ENCODE measurements at places on chromosomes 12 and 14.

DNA sequence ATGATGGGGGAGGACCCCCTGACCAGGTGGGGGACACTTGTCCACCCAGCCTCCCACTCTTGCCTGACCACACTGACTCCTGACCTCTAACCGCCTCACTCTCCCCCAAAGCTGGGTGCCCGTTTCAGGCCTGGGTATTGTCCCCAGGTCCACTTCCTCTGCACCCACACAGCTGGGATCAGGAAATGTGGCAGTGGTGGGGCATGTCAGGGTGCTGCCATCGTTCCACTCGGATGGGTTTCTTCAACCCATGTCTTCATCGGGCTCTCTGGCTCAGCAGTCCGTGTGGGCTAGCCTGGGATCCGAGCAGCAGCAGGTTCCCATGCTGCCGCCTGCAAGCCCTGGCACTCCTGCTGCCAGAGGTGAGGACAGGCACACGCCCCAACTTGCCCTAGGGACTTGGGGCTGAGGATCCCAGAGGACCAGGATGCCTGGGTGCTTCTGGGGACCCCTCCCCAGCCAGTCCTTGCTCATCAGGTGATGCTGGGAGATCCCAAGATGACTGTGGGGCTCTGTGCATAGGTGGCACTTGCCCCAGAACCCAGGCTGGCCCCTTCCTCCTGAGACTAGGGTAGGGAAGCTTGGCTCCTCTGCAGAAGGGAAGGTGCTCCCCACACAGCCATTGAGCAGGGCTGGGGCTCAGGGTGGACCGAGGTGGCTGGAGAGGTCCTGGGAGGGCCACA lies 2.9 kb upstream of the CLBA1 start:
- no peak for DNase-seq

DNA sequence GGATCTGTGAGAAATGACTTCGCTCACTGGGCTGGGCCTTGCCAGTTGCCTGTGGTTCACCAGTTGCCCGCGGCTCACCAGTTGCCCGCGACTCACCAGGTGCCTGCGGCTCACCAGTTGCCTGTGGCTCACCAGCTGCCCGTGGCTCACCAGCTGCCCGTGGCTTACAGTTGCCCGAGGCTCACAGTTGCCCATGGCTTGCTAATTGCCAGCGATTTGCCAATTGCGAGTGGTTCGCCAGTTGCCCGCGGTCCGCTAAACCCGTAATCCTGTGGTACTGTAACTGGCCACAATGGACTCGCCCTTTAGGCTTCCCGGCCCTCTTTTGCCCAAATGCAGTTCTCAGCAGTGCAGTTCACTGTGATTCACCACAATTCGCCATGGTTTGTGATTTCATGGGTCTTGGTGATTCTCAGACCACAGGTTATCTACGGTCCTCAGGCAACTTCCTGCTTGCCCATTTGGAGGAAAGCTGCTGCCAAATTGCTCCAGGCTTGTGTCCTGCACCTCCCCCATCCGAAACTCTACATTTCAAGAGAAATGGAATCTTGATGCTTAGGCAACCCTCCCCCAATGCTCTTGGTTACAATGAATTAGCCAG lies 15.0 kb upstream of the MEG3 start:
- DNase-seq, result no peak

DNA sequence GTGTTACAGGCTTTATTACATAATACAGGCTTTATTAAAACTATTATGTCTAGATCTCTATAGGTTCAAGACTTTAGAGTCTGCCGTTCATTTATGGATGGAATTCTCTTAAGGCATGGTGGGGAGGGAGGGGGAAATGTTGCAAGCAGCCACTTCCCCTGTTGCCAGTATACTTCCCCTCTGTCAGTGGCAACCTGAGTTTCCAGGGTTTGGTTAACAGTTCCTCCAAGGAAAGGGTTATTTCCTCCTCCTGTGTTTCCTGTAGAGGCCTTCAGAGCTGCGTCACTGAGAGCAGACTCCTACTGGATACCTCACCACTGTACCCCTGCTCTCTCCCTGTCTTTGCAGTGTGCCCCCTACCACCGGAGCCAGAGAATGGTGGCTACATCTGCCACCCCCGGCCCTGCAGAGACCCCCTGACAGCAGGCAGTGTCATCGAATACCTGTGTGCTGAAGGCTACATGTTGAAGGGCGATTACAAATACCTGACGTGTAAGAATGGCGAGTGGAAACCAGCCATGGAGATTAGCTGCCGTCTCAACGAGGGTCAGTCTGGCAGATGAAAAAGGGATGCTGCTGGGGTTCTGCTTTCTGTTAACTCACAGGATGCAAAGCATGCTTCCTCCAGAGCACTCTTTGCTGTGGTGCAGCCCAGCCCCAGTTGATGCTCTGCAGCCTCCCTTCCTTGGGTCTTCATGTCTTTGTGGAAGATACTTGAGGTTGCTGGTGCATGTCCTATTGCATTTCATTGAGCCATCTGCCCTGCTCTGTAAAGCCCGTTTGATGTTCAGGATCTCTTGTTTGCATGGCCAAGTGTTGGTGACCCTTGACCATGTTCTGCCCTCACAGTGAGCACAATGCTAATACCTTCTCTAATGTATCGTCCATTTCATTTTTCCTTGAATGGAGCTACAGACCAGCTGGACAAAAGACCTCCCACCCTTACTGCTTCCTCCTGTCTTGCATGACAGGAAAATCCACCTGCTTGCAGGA lies 63.6 kb upstream of the SRSF5 start:
- no peak for DNase-seq

- no peak for DNase-seq
Measured at GRCh38 chr12:22105542-22105941, 59.5 kb downstream of the CMAS start.

GRCh38 chr12:14643251-14643650 lies 53.1 kb downstream of the GUCY2C start:
- no peak for DNase-seq

GRCh38 chr14:61502459-61503093 lies 181.2 kb downstream of the PRKCH start:
- DNase-seq, result no peak

DNA sequence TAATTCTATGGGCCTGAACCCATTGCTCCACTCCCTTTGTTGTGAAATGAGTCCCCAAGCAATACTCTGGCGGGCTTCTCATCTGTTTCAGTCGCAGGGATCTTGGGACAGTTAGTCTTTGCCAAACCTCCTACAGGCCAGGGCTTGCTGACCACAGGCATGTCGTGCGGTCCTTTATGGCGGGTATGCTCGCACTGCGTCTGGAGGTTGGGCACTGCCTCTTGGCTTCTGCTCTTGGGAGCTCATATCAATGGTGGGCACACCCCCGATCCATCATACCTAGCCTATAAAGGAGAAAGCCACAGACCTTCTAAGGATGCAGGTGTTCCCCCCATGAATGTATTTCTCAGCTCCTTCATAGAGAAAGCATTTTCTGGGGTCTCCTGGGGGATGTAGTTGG lies 99.3 kb downstream of the AACS start:
- no peak for DNase-seq

- no peak for DNase-seq
Measured at GRCh38 chr12:20213723-20214625, 154.4 kb upstream of the PDE3A start.

DNA sequence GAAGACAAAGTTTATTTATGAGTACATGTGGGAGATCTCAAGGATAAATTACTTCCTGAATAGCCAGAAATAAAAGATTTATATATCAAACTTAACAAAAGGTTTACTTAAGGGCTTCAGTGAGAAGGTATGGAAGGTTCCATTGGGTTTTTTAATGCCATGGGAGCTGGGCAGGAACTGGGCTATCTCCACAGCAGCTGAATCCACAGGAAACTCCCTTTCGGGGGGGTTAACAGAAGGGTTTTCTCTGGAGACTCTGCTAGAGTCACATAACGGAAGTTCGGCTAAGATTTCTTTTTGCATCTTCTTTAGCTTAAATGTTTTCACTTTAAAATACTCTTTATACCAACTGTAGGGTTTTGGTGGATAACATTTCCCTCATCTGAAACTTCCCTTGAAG lies 113.5 kb downstream of the UNC79 start:
- no peak for DNase-seq

DNA sequence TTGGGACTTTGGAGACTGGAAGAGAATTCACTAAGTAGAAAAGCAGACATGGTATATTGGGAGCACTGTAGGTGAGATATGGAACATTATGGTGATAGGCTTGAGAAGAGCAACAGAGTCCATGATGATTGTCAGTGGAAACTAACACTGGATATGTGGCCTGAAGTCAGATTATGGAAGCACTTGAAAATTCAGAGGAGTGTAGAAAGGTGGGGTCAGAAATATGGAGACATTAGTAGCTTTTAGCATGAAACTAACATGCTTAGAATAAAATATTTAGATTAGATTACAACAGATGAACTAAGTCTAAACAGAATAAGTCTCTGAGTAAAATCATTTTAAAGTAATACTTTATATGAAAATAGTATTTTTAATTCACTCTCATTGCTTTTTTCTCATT lies 499.1 kb downstream of the TMEM117 start:
- DNase-seq, result no peak

GRCh38 chr12:8156845-8157244 lies at the start of gene ZNF705A:
Gene ZNF705A, plus strand, starts transcription at chr12:8157015. Its CDS starts 15,611 bp downstream, at chr12:8172626.
- no peak for DNase-seq

GRCh38 chr14:94001501-94002396 lies 4.6 kb downstream of the CCDC197 start:
- DNase-seq, result peak; percentile 55

- DNase-seq, result peak; percentile 54
Measured at GRCh38 chr12:111304642-111305071, 64.2 kb downstream of the PHETA1 start.

- DNase-seq, result no peak
Measured at GRCh38 chr12:21296348-21296747, 38.4 kb downstream of the SLCO1A2 start.

GRCh38 chr14:29851397-29851796 lies 76.2 kb downstream of the PRKD1 start:
- no peak for DNase-seq

GRCh38 chr14:70920608-70921007 lies 13.3 kb downstream of the PCNX1 start:
- no peak for DNase-seq

GRCh38 chr14:87065366-87065765 lies 927.6 kb downstream of the GALC start:
- DNase-seq, result no peak

- DNase-seq, result no peak
Measured at GRCh38 chr14:57068511-57068910, 200.2 kb downstream of the EXOC5 start.

- DNase-seq, result no peak
Measured at GRCh38 chr12:126353604-126354003, 1288.4 kb downstream of the AACS start.

DNA sequence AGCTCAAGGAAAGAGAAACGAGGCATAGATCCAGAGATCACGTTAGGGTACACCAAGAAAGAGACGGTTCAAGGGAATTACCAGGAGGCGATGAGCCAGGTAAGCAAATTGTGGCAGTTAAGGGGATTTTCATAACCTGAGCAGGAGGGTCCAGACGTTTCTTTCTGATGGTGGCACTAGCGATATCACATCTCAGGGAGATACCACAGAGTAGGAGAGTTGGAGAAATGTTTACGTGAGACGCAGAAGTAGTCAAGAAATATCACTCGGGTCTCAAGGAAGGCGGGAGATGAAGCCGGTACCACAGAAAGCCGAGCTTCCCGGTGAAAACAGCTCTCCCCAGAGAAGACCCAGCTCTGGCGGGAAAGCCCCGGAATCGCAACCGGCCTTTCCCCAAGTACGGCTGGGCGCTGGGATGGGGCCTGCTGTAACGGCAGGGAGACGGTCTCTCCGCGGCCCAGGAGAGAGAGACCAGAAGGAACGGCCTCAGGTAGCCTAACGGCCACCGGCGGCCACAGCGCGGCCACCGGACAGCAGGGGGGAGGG lies 485 bp downstream of the SENP1 start:
- DNase-seq, result peak; percentile 25

DNA sequence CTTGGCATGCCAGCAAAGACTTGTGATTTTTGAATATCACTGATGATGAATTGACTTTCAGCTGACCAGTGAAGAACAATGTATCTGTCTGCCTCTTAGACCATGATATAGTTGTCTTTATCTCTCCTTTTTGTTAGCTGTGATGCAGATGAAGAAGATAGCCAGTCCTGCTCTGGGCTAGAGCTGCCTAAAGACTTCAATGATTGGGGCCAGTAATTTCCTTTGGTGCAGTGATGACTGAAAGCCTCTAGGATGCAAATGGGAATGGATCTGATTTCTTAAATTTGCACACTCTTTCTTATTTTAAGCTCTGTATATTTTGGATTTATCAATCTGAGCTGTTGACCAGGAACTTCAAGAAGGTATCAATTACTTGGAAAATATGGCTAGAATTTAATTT lies at the start of gene TAS2R9:
TSS of gene TAS2R9 (minus strand) at position 101 of the 400 bp plus-strand sequence. CDS start at position 8, 93 bp downstream.
- DNase-seq, result no peak

DNA sequence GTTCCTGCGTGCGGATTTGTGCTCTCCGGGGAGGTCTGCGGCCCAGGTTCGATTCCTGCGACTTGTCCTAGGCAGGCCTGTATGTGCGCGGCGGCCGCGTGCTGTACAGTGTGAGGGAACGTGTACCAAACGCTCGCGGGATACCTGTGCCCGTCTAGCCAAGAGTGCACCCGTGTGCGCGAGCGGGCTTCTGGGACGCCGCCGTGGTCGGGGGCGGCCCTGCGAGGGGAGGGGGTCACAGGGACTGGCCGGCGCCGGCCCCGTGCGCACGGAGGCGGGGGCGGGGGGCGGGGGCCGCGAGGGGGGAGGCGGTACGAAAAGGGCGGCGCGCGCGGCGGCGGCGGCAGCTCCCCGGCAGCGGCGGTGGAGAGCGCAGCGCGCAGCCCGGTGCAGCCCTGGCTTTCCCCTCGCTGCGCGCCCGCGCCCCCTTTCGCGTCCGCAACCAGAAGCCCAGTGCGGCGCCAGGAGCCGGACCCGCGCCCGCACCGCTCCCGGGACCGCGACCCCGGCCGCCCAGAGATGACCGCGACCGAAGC lies at the start of gene DLK1:
TSS of gene DLK1 (plus strand) at position 343 of the 536 bp plus-strand sequence. CDS start at position 520, 177 bp downstream.
- DNase-seq, result no peak

GRCh38 chr14:101364503-101365328 lies 196.6 kb upstream of the DIO3 start:
- no peak for DNase-seq

DNA sequence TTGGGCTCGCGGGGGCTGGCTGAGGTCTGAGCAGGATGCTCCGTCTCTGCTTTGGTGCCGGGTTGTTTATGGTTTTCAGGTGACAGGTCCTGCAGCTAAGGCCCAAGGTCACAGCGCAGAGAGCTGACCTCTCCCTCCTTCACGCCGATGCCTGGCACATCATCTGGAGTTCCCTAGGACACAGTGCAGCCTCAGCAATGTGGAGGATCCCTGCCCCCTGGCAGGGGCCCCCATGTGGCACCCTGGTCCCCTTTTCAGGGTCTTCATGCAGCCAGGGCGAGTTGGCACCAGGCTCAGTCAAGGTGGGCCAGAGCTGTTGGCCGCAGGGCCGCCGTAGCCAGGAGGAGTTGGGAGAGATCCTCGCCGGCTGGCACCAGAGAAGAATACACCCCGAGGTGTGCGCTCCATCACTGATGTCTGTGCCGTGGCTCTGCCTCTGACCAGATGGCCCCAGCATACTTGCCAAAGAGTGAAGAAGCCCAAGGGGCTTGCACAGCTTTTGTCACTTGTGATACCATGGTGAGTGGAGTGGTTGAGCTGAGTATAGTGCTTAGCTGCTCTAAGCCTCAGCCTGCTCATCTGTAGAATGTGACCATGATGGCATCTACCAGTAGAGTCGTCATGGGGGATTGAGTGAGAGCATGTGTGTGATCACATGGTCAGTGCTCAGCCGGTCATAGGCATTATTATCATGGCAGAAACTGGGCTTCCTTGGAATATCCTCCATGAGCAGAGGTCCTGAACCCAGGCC lies 11.0 kb downstream of the TPCN1 start:
- DNase-seq, result no peak

All from activated T-cell treated with anti-CD3 and anti-CD28 coated beads for 48 hours (primary cell).